ENCODE measurements at places on chromosomes 2 and 18.

- no peak for DNase-seq
These were observed 18.3 kb upstream of the KLHL29 start for GRCh38 chr2:23366720-23367119.

GRCh38 chr18:62389761-62390481, 64.8 kb downstream of the TNFRSF11A start:
- DNase-seq = no peak

DNA sequence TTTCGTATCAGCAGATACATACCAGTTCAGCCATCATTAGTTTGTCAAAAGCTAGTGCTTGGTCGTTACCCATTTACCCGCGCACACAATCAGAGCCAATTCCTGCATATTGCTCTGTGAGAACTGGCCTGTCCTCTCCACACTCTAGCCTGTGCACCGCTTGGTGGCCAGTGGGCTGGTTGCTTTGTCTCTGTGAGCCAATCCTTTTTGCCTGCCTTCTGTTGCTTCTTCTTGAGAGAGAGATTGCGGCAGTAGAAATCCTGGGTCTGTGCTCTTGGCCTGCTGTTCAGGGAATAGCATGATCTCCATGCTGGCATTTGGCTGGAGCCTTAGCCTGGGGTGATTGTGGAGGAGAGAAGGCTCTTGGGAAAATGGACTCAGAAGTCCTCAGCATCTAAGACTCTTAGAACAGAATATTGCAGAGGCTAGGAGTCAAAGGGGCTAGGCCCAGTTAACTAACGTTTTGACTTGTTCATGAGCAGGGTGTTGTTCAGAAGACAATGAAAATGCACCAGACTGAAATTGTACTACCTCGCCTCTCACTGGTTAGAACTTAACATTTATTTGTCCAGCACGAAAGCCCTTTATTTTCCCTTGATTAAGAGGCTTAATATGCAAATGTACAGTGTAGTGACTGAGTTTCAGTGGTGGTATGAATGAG, 37.1 kb downstream of the MAP4K4 start:
- DNase-seq = no peak

GRCh38 chr2:126751477-126751876, 95.5 kb downstream of the GYPC start:
- DNase-seq = no peak

DNA sequence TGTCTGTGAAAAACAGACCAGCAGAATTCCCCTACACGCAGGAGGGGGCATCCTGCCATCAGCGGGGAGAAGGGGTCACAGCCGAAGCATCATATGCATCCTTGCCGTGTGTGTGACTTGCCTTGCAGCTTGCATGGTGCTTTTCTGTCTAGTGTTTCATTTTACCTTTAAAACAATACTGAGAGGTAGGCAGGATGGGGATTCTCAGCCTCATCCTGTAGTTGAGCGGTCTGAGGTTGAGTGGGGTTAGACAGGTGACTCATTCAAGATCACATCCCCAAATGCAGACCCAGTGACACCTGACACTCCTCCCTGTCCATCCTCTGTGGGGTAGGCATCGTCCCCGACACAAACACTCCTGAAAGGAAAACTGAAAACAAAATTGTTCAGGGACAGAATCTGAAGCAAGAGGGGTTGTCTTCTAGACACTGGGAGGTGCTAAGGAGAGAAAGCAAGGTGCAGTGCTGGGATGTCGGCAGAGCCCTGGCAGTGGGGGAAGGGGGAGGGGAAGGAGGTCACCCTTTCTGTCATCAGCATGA, 7.9 kb downstream of the ARL4C start:
- DNase-seq = no peak

DNA sequence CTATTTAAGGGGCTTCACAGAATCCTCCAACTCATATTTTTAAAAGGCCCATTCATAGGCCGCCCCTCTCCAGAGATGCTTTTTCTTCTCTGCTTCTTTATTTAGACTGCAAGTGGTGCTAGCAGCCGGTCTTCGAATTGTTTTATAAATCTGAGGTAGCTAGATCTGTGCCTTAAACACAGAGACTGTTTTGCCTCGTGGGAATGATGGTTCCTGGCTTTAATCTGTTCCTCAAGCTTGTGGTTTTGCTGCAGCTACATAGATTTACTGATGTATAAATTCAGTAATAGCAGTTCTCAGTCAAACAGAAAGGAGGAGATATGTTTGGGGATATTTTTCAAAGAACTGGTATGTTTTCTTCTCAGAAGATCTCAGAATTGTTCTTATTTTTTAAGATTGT, 45.3 kb downstream of the TNFRSF11A start:
- no peak for DNase-seq

DNA sequence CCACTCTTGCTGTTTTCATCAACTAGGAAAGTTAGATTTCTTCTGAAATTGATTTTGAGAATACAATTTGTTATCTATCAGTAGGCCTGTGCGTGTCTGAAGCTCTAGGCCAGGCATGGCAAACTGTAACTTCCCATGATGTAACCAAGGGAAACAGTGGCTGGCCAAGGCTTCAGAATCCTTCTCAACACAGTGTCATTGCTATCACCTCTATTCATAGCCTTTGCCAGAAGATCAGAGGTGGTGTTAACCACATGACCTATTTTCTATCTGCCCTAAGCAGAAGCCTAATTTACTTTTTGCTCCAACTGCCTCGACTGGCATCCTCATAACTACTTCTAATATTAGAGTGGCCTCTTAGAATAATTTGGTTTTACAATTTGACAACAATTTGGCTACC, 2.5 kb downstream of the ITGB6 start:
- DNase-seq = no peak

GRCh38 chr2:69943000-69943842, 18.2 kb downstream of the ASPRV1 start:
- DNase-seq = no peak

DNA sequence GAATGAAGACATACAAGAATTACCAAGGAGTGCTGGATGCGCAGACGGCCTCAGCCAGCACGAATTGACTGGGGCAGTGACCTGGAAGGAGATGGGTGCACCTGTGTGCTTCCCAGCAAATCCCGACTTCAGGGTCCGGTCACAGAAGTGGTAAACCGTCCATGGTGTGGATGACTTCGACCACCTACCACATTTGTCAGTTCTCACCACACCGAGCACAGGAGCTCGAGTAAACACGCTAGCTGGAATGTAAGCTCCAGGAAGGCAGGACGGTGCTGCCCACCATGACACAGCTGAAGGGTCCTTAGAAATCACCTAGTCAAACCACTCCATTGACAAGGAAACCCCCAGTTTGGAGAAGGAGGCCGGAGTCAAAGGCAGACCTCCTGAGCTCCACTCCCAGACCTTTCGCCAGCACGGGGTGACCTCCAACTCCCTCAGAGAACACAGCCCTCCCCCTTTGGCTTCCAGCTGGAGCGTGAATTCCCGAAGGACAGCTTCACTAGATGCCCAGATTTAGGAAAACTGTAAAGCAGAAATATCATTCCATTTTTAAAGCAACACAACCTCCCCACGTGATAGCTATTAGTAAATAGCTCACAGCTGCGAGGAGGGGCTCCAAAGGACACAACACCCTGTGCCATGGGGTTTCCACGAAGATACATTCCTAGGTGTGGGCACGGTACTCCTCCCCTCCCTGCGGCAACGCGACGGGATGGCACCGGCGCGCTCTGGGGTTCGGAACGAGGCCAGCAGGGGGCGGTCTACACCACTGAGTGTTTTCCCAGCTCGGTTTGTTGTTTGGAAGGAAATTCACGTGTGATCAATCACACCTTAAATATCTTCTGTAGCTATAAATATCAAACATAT, 34.1 kb upstream of the GNAL start:
- peak; percentile 76 for DNase-seq

GRCh38 chr18:43547456-43547855, 270.2 kb upstream of the SYT4 start:
- DNase-seq = no peak

GRCh38 chr2:16128746-16129610, 188.6 kb downstream of the MYCN start:
- DNase-seq = no peak

DNA sequence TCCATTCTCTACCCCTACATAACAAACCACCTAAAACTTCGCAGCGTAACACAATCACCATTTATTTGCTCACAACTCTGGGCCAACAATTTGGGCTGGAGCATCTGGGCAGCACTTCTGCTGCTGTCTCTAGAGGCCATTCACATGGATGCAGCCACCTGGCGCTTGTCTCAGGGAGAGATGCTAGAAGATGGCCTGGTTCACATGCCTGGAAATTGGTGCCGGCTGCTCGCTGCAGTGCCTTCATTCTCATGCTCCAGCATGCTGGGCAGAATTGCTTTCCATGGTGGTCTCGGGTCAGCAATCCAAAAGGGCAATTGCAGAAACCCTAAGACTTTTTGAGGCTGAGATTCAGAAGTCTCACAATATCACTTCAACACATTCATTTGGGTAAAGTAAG, 157.4 kb downstream of the SUCLG1 start:
- DNase-seq = no peak

GRCh38 chr2:119431155-119431975, at the start of gene TMEM37:
Gene TMEM37 (plus strand): TSS chr2:119431854. CDS start chr2:119431904, 50 bp downstream.
- peak; percentile 78 for DNase-seq

GRCh38 chr2:23720705-23721453, 206.0 kb downstream of the ATAD2B start:
- DNase-seq = no peak
